ENCODE measurements at places on chromosomes 6 and 20.
A peak's percentile ranks its signal among the peaks of the same experiment; 100 is the strongest.

GRCh38 chr6:146770965-146771735 lies 172.4 kb downstream of the ADGB start:
- DNase-seq = no peak

DNA sequence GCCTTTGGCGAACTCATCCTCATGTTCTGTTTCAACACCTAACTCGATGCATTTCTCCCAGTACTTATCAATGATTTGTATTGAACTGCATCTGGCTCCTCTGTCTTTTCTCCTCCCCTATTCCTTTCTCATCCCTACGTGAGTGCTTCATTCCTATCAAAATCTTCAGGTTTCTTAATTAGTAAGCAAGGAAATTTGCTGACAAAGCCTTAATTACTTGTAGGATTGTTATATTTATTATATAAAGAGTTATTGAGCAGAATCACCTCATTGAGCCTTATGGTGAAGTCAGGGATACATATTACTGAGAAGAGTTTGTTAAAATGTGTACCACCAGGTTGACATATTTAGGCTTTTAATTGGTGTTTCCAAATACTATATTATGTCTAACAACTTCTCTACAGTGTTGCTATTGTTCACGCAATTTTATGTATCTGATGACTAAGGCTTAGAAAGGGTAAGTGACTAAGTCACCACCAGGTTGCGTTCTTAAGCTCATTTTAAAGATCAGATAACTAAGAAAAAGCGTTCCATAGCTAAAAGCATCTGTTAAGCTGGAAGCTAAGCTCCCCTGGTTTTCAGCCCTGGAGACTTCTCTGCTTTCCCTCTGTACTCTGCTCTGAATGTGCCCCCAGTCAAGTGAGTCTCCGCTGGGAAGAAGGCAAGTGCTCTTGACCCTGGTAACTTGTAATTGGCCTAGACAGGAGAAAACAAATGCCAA lies 18.9 kb downstream of the SCGN start:
- peak; percentile 25 for DNase-seq

GRCh38 chr20:5870568-5870981 lies 79.8 kb downstream of the TRMT6 start:
- DNase-seq = no peak

- DNase-seq = peak; percentile 64
Measured at GRCh38 chr6:6696867-6697531, 108.5 kb downstream of the LY86 start.

GRCh38 chr20:59828125-59829053 lies 105.0 kb downstream of the SYCP2 start:
- DNase-seq = no peak

- DNase-seq = no peak
Measured at GRCh38 chr6:20118892-20119291, 93.4 kb downstream of the MBOAT1 start.

- no peak for DNase-seq
Measured at GRCh38 chr6:18842534-18842933, 455.4 kb downstream of the RNF144B start.

- no peak for DNase-seq
Measured at GRCh38 chr6:1227935-1228753, 83.8 kb upstream of the FOXQ1 start.

DNA sequence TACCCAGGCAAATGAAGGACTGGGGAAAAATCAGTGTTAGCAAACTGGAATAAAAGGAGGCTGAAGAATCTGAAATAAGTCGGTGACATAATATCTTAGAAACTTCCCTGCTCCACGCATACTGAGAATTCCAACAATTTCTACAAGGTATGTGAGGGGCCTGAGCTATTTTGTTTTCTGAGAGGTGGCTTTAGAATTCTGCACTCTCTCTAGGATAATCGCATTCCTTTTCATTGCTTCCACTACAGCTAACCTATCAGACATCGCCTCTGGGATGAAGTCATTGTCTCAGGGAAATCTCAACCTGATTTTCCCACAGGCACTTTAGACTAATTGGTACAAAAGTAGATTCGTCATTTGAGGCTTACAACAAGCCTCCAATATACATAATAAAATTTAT lies 740.8 kb downstream of the PHF3 start:
- no peak for DNase-seq

GRCh38 chr6:51314965-51315364 lies 496.3 kb downstream of the TFAP2B start:
- no peak for DNase-seq

DNA sequence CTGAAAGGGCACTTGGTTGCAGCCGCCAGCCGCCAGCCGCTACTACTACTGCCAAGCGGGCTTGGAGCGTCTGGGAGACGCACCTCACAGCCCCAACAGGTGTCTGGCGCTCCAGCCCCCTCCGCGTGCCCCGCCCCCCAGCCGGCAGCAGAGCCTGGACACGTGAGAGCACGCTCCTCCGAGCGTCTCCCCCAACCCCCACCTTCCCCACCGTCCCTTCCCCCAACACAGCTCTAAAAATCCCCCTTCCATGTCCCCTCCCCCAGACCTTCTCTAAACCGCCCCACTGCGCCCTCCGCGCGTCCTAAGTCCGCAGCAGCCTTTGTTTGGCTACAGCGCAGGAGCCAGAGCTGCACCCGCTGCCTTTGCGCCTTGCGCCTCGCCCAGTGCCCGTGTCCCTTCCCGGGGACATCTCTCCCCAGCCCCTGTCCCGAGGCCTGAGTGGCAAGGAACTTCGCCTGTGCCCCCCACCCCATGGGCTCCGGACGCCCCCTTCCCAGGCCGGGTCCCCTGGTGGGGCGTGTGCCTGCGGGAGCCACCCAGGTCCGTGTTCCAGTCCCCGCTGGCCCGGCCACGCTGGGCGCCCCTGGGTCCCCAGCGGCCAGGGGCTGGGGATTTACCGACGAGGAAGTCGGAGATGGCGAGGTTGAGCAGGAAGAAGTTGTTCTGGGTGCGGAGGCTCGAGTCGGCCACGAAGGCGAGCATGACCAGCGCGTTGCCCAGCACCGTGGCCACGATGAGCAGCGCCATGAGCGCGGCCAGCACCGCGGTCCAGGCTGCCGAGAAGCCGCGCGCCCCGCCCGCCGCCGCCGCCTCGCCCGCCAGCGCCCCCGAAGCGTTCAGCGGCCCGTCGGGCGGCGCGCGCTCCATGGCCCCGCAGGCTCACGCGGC lies 732 bp downstream of the HRH3 start:
- DNase-seq = no peak

Data from ELR (cell line).